ENCODE measurements at places on chromosomes 3 and 15.
A peak's percentile ranks its signal among the peaks of the same experiment; 100 is the strongest.

- H3K36me3 ChIP-seq: no peaks in the 10 kb centered on the region
- no peaks in the 10 kb centered on the region for H3K4me1 ChIP-seq
- H3K4me3 ChIP-seq: no peak overlapping the region
- H3K27ac ChIP-seq: peak overlapping the region; percentile 61
- H3K27me3 ChIP-seq: no peaks in the 10 kb centered on the region
Observed at GRCh38 chr15:64430000-64430735, 30.2 kb upstream of the ZNF609 start.

GRCh38 chr3:67384760-67385397 is 269.5 kb downstream of the SUCLG2 start:
- H3K27me3 ChIP-seq: no peaks in the 10 kb centered on the region
- no peaks in the 10 kb centered on the region for H3K36me3 ChIP-seq
- H3K4me1 ChIP-seq: no peaks in the 10 kb centered on the region
- H3K27ac ChIP-seq: no peak overlapping the region
- H3K4me3 ChIP-seq: no peak overlapping the region

DNA sequence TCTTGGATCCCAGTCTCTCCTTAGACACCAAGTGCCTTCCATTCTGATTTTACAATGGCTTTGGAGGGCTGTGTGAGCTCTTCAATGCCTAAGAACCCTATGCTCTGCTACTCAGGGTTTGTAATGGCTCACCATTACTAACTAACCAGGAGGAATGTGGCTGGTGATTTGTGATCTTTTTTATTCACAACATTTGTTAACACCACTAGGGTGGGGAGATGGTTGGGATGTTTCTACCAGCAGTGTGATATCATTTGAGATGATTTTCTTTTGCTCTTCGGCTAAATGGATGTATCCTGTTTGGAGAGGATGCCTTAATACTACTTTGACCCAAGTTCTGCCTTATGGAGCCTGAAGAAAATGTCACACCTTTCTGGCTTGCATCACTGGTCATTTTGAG is 226.9 kb downstream of the MFSD1 start:
- no peaks in the 10 kb centered on the region for H3K27me3 ChIP-seq
- H3K4me3 ChIP-seq: no peak overlapping the region
- H3K36me3 ChIP-seq: no peaks in the 10 kb centered on the region
- DNase-seq: no peak
- H3K27ac ChIP-seq: no peak overlapping the region
- no peaks in the 10 kb centered on the region for H3K4me1 ChIP-seq

- H3K27me3 ChIP-seq: no peaks in the 10 kb centered on the region
- no peak for DNase-seq
- no peak overlapping the region for H3K27ac ChIP-seq
- H3K4me3 ChIP-seq: no peak overlapping the region
- H3K4me1 ChIP-seq: no peaks in the 10 kb centered on the region
- no peaks in the 10 kb centered on the region for H3K36me3 ChIP-seq
Observed at GRCh38 chr15:86333819-86334218, 254.1 kb downstream of the AGBL1 start.

GRCh38 chr3:5787861-5788488 is 600.5 kb downstream of the EDEM1 start:
- H3K36me3 ChIP-seq: no peaks in the 10 kb centered on the region
- no peaks in the 10 kb centered on the region for H3K27me3 ChIP-seq
- H3K27ac ChIP-seq: no peak overlapping the region
- no peak overlapping the region for H3K4me3 ChIP-seq
- H3K4me1 ChIP-seq: no peaks in the 10 kb centered on the region
- no peak for DNase-seq

- H3K27ac ChIP-seq: no peak overlapping the region
- H3K4me3 ChIP-seq: no peak overlapping the region
- no peaks in the 10 kb centered on the region for H3K36me3 ChIP-seq
- DNase-seq: no peak
- no peaks in the 10 kb centered on the region for H3K27me3 ChIP-seq
Observed at GRCh38 chr3:95886616-95887015, 927.8 kb upstream of the EPHA6 start.

DNA sequence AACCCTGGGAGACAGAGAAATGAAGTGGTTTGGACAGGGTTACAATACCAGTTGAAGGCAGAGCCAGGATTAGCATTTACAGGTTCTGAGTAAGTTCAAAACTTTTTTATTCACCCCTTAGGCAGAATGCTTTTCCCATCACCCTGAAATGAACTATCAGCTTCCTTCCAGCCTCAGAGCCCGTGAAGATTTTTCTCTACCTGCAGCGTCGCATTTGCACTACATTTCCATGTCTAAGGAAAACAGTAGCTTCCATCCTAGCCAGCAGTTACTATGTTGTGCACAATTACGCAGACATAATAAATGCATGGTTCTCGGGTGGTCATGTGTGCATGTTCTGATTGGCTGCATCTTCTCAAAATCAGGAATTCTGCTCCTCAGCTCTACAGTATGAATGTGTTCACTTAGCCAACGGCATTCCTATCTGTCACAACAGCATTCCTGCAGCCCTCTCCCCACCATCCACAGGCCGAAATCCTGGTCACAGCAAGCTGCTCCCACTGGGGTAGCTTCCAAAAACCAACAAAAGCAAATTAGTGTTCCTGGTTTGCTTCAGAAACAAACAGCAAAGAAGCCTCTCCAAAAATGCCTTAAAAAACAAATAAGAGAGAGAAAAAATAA is 510.8 kb upstream of the SEMA6D start:
- H3K27me3 ChIP-seq: no peaks in the 10 kb centered on the region
- no peaks in the 10 kb centered on the region for H3K4me1 ChIP-seq
- DNase-seq: no peak

DNA sequence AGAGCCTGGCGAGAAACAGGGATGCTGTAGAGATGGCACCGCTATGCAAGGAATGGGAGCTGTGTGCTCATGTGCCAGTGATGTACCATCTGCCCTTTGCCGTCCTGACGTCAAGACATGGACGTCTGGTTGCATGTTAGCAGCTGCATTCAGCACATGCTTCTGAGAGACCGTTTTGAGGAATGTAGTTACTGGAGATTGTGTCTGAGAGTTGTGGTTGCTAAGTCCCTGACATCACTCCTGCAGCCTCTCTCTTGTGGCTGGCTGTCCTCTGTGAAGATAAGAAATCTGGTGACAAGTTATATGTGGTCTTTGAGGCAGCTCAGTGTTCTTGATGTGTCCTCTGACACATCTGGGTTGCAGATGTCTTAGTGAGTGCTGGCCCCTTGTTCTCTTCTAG is 165.1 kb downstream of the APBA2 start:
- H3K36me3 ChIP-seq: no peaks in the 10 kb centered on the region
- DNase-seq: no peak
- H3K4me3 ChIP-seq: no peak overlapping the region
- no peaks in the 10 kb centered on the region for H3K4me1 ChIP-seq
- H3K27ac ChIP-seq: no peak overlapping the region

DNA sequence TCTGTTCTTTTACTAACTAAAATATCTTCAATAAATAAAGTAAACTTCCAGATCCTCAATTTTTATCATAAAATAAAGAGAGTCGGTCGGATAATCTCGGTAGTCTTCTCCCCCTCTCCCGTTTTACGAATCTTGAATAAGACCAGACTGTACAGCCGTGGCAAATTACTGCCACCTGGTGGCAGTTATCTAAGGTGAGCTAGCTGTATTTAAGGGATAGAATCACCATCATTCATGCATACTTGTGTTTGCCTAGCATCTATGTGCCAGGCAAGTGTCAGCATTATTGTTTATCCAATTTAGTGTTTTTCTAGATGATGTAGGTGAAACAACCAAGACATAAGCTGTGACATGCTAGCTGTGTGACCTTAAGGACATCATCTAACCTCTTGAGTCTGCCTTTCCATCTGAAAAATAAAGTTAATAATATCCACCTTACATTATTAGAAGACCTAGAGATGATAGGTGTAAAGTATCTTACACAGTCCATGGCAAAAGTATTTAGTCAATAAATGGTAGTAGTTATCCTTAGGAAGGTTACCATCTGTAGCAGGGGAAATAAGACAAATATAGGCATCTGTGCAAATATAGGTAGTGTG is 21.3 kb downstream of the DUT start:
- no peak overlapping the region for H3K27ac ChIP-seq
- no peak overlapping the region for H3K4me3 ChIP-seq
- no peaks in the 10 kb centered on the region for H3K36me3 ChIP-seq

- no peaks in the 10 kb centered on the region for H3K4me1 ChIP-seq
- no peak overlapping the region for H3K4me3 ChIP-seq
- DNase-seq: peak; percentile 27
- H3K27ac ChIP-seq: no peak overlapping the region
- H3K36me3 ChIP-seq: no peaks in the 10 kb centered on the region
Observed at GRCh38 chr3:96863129-96863740, 48.8 kb downstream of the EPHA6 start.

GRCh38 chr15:63043335-63044076 is 959 bp downstream of the TPM1 start:
- no peaks in the 10 kb centered on the region for H3K4me1 ChIP-seq
- peak overlapping the region; percentile 93 for H3K4me3 ChIP-seq
- H3K27ac ChIP-seq: peak overlapping the region; percentile 93
- no peak for DNase-seq

DNA sequence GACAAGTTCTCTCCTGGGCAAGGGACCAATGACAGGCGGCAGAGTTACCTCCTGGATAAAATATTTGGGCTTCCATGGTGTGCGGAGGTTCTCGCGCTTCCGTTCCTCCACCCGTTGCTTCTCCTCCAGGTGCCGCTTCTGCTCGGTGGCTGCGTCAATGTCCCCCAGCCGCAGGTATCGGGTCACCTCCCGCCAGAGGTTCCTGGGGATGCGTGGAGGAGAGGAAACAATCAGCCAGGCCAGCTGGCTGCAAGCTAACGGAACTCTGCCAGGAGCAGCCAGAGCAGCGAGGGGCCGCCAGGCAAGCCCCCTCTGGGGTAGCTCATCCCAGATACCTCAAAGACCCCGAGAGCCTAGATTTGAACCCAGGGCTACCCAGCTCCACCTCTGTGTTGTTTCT is 131.3 kb downstream of the STT3B start:
- no peaks in the 10 kb centered on the region for H3K36me3 ChIP-seq
- no peak overlapping the region for H3K27ac ChIP-seq
- no peaks in the 10 kb centered on the region for H3K27me3 ChIP-seq
- H3K4me3 ChIP-seq: no peak overlapping the region

- H3K27me3 ChIP-seq: no peaks in the 10 kb centered on the region
- H3K27ac ChIP-seq: no peak overlapping the region
- H3K4me3 ChIP-seq: no peak overlapping the region
- H3K4me1 ChIP-seq: no peaks in the 10 kb centered on the region
- no peaks in the 10 kb centered on the region for H3K36me3 ChIP-seq
Observed at GRCh38 chr3:144307951-144308350, 336.3 kb downstream of the DIPK2A start.

DNA sequence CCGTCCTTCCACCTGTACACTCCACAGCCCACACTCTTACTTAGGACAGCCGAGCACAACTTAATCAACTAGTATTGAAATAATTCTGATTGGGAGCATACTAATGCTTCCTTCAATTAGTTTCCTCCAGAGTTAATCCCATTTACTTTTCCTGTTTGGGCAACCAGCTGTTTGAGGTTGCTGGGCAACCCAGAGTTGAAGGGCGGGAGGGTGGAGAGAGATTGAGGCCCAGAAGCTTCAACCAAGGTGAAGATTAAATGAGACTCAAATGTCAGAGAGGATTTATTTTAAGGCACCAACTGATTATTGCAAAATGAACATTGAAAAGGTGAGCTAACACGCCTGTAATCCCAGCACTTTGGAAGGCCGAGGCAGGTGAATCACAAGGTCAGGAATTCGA is 428.5 kb upstream of the SEMA6D start:
- H3K36me3 ChIP-seq: no peaks in the 10 kb centered on the region
- H3K27me3 ChIP-seq: no peaks in the 10 kb centered on the region
- peaks cover 18% of the 10 kb centered on the region for H3K4me1 ChIP-seq
- DNase-seq: no peak
- no peak overlapping the region for H3K27ac ChIP-seq
- H3K4me3 ChIP-seq: no peak overlapping the region

Measured in breast epithelium (tissue), 4 donors.